ENCODE measurements at places on chromosomes 11 and 22. TPM values are rescaled to one million over a fixed set of nuclear protein-coding genes. Genes with fewer than 3 reads are reported as not detected.
A peak's percentile ranks its signal among the peaks of the same experiment; 100 is the strongest.

Gene UBQLNL
- 5.2 TPM for total RNA-seq

Gene OR5J2
- not detected for total RNA-seq

Gene KRTAP5-2
- not detected for total RNA-seq

Gene DRD4
- total RNA-seq, result 1.7 TPM

Gene SLC22A12
- total RNA-seq, result not detected

Gene MMP7
- 2.4 TPM for total RNA-seq

Gene CBLIF
- total RNA-seq, result not detected

Gene CARS1
- 44.1 TPM for total RNA-seq

- H3K4me3 ChIP-seq, result no peak overlapping the region
- no peaks in the 10 kb centered on the region for H3K36me3 ChIP-seq
- H3K27me3 ChIP-seq, result no peaks in the 10 kb centered on the region
- H3K4me1 ChIP-seq, result no peaks in the 10 kb centered on the region
- H3K27ac ChIP-seq, result no peak overlapping the region
Measured at GRCh38 chr11:13649619-13650018, 18.8 kb upstream of the FAR1 start.

DNA sequence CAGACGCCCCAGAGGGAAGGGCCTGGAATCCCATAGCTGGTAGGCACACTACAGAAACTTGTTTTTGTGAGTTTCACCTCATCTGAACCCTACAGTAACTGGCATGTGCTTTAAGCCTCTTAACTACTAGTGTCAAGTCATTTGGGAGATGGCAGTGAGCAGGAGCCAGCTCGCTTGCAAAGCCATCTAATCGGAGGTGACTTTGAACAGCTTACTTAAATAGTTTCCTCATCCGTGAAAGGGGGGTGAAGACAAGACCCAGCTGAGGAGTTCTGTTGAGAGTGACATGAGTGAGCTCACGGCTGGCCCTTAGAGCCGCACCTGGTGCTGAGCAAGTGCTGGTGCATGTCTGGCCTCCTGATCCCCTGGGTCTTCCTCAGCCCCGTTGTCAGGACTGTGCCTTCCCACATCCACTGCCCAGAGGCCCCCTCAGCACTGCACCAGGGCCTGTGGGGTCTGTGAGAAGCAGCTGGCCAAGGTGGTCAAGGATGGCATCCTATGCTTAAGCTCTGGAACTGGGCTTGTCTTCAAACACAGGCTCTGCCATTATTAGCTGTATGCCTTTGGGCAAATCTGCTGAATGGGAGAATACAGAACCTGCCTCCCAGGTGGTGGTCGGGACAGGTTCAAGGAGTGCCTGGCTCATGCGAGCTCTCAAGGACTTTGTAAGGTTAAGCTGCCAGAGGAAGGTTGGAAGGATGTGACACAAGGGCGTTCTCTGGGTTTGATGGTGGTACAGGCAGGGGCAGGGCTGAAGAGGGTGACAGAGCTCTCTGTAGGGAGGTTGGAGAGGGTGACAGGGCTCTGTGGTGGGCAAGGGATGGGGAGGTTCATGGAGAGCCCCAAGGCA is 27.3 kb downstream of the INCENP start:
- H3K4me1 ChIP-seq, result no peaks in the 10 kb centered on the region
- H3K27ac ChIP-seq, result no peak overlapping the region
- DNase-seq, result no peak
- peaks cover 64% of the 10 kb centered on the region for H3K36me3 ChIP-seq
- no peaks in the 10 kb centered on the region for H3K27me3 ChIP-seq
- H3K4me3 ChIP-seq, result no peak overlapping the region

GRCh38 chr11:102971766-102972165 is 16.2 kb upstream of the MMP13 start:
- H3K27me3 ChIP-seq, result no peaks in the 10 kb centered on the region
- H3K36me3 ChIP-seq, result no peaks in the 10 kb centered on the region
- no peak overlapping the region for H3K4me3 ChIP-seq
- H3K27ac ChIP-seq, result no peak overlapping the region

DNA sequence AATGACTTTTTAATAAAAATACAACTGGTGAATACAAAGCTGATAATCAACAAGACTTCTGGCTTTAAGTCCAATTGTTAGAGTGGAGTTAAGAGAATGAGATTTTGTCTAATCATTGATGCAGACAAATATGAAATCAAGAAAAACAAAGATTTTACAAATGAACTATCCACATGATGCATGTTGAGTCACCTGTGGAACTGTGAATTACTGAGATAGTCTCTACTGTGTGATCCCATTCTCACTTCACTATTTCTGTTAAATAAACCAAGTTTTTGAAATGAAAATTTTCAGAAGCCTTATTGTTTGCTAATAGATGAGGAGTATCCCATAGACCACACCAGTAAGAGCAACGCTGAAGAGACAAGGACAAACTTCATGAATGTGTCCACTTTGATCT is 8.4 kb upstream of the CTSC start:
- H3K27me3 ChIP-seq, result no peaks in the 10 kb centered on the region
- no peak for DNase-seq
- no peak overlapping the region for H3K27ac ChIP-seq

GRCh38 chr11:2205214-2205720 is 33.7 kb upstream of the TH start:
- no peak overlapping the region for H3K4me3 ChIP-seq
- peak; percentile 11 for DNase-seq
- no peak overlapping the region for H3K27ac ChIP-seq
- H3K27me3 ChIP-seq, result no peaks in the 10 kb centered on the region
- H3K4me1 ChIP-seq, result no peaks in the 10 kb centered on the region
- H3K36me3 ChIP-seq, result no peaks in the 10 kb centered on the region

- DNase-seq, result no peak
- H3K27me3 ChIP-seq, result no peaks in the 10 kb centered on the region
- no peak overlapping the region for H3K27ac ChIP-seq
- H3K36me3 ChIP-seq, result no peaks in the 10 kb centered on the region
Measured at GRCh38 chr11:66556086-66556485, 9.4 kb downstream of the ACTN3 start.

GRCh38 chr11:119716582-119717498 is 12.2 kb downstream of the NECTIN1 start:
- H3K27ac ChIP-seq, result no peak overlapping the region
- no peaks in the 10 kb centered on the region for H3K36me3 ChIP-seq

GRCh38 chr11:10619131-10619680 is 50.7 kb upstream of the LYVE1 start:
- DNase-seq, result no peak
- H3K4me1 ChIP-seq, result peaks cover 38% of the 10 kb centered on the region
- H3K27ac ChIP-seq, result peak overlapping the region; percentile 30

DNA sequence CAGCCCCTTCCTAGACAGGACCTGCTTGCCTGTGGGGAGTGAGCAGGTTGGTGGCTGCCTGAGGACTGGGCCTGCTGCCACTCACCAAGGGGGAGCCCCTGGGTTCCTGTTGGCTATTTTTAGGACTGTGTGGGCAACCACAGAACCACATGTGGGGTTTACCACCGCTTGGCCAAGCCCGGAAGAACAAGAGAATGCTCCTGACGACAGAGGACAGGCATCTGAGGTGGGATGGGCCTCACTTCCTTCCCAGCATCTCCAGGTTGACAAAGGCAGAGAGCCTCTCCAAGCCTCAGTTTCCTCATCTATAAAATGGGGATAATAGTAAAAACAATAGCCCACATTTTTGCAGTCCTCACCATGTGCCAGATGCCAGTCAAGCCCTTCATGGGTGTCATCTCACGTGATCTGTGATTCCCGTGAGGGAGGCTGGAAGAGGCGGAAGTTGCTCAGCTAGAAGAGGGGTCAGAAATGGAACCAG is 43.6 kb downstream of the LRRC32 start:
- H3K36me3 ChIP-seq, result no peaks in the 10 kb centered on the region
- no peak for DNase-seq
- peaks cover 27% of the 10 kb centered on the region for H3K4me1 ChIP-seq
- no peaks in the 10 kb centered on the region for H3K27me3 ChIP-seq
